ENCODE measurements at places on chromosomes 5 and 9.

- DNase-seq, result peak; percentile 28
Observed at GRCh38 chr9:94603259-94604160, 9.9 kb upstream of the FBP2 start.

- no peak for DNase-seq
Observed at GRCh38 chr9:19924080-19924479, 135.2 kb upstream of the SLC24A2 start.

GRCh38 chr9:125119643-125120286, 23.6 kb downstream of the SCAI start:
- no peak for DNase-seq

DNA sequence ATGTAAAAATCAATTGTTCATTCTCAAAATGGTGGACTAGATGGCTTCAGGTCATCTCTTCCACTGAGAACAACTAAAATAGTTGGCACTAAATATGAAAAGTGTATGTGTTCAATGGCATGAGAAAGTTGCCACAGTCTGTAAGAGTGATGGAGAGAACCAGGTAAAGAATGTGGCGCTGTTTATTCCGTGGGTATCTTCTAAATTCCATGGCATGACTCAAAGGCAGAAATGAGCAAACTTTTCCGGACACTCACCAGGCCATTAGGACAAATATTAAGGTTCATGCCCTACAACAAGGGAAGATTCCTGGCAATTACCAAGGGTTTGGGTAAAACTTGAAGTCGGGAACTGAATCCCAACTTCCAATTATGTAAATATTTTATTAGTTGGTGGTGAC, 825.4 kb upstream of the CDH6 start:
- no peak for DNase-seq

DNA sequence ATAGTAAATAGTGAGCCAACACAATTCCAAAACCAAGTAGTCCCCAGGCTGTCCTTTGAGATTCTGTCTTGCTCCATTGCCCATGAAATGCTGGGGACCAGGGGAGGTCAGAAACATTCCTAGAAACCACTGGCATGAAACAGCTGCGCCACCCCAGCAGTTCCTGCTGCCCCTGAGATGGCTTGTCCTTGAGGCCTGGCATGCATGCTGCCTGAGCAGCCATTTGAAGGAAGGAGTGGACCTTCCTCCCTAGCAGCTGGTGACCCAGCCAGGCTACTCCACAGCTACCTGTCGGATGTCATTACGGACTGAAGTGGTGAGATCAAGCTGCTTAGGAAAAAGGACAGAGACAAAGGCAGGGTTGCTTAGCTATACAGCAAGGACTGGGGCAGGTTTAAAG, 260.6 kb downstream of the DENND1A start:
- no peak for DNase-seq

DNA sequence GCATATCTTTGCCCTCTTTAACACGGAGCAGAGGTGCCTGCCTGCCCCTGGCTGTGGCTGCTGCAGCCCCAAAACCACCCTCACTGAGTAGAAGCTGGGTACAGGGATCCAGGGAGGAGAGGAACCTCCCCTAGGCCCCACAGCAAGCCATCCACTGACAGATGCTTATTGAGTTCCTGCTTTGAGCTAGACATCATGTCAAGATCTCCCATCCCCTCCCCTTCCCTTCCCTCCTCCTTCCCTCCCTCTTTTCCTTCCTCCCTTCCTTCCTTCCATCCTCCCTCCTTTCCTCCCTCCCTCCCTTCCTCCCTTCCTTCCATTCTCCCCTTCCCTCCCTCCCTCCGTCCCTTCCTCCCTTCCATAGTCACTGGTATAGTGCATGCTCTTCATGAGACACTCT, 29.3 kb downstream of the GOLGA2 start:
- no peak for DNase-seq

- no peak for DNase-seq
Observed at GRCh38 chr9:2291980-2292704, 277.0 kb downstream of the SMARCA2 start.

- no peak for DNase-seq
Observed at GRCh38 chr5:71586052-71586940, 844 bp upstream of the MCCC2 start.

Data from stimulated activated CD4-positive, alpha-beta T cell treated with anti-CD3 and anti-CD28 coated beads, Interleukin-2, amount 100 ng/mL, for 4 hours (primary cell).